CD4-positive, CD25-positive, alpha-beta regulatory T cell (primary cell): ENCODE measurements at places on chromosomes 16 and 17. TPM values are rescaled to one million over a fixed set of nuclear protein-coding genes. Genes with fewer than 3 reads are reported as not detected.

Gene MRPL10
- 40.8 TPM for total RNA-seq

DNA sequence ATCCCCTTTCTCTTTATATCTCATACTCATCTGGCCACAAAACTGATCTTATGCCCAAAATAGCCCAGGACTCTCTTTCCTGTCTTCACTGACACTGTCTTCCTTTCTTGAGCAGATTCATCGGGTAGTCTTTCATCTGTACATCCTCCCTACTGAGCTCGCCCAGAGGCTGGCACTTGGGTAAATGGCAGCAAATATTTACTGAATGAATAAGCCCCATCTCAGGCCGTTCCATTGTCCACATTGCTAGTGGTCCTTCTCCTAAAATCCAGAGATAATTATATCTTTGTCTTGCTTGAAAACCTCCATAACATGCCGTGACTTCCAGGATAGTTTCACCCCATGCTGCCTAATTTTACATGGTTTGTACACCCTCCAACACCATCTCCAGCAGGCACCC is 158.1 kb upstream of the SDK2 start:
- H3K27ac ChIP-seq, result no peak overlapping the region
- no peak overlapping the region for H3K4me3 ChIP-seq
- peaks cover 2% of the 10 kb centered on the region for H3K27me3 ChIP-seq
- DNase-seq, result no peak

DNA sequence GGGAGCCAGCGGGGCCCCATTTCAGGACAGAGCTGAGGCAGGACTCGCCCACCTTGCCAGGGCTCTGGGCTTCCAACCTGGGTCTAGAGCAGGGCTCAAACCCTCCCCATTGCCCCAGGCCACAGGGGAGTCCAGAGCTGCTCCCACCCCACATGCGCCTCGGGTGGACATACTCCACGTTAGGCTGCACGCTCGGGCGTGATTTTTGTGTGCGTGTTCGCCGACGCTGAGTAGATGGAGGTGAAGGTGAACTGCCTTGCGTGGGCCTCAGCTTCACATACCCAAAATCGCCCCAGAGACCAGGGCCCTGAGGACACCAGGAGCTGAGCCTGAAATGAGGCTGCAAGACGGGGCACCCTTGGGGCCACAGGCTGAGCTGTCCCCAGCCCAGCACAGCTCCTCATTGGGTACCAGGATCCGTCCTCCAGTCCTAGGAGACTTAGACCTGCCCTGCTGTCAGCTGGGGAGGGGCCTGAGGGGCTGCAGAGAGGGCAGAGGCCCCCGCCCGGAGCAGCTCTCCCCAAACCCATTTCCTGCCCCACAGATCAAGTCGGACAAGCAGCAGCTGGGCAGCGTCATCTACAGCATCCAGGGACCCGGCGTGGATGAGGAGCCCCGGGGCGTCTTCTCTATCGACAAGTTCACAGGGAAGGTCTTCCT is 8.2 kb downstream of the CDH15 start:
- DNase-seq, result no peak
- H3K36me3 ChIP-seq, result no peaks in the 10 kb centered on the region
- no peak overlapping the region for H3K27ac ChIP-seq
- H3K4me3 ChIP-seq, result no peak overlapping the region

- H3K4me1 ChIP-seq, result peaks cover 12% of the 10 kb centered on the region
- peaks cover 9% of the 10 kb centered on the region for H3K27me3 ChIP-seq
- H3K27ac ChIP-seq, result no peak within 1 kb of the TSS
These were observed at the start of gene CPNE2 for GRCh38 chr16:57091975-57092785. CPNE2 (plus strand) TSS chr16:57092583; CDS start chr16:57110743, 18,160 bp downstream.

Gene ARHGAP44
- total RNA-seq, result not detected

- DNase-seq, result no peak
- peaks cover 9% of the 10 kb centered on the region for H3K36me3 ChIP-seq
- no peak overlapping the region for H3K4me3 ChIP-seq
- no peaks in the 10 kb centered on the region for H3K27me3 ChIP-seq
These were observed 6.4 kb downstream of the PFAS start for GRCh38 chr17:8255499-8255898.

DNA sequence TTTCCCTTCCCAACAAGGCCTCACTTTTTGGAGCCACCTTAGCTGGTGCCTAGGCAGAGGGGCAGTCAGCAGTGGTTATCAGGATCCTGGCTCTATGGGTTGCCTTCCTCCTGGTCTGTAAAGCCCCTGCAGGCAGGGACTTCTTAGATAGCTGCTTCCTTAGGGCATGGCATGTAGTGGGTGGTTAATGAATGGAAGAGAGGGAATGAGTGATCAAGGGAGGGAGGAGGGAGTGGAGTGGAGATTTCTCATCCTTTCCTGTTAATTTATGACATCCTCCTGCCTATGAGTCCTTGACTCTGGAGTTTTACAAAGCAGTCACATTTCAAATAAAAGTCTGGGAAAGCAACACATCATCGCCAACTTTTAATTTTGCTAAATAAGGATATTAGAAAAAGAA is 40.7 kb downstream of the SNX20 start:
- no peak overlapping the region for H3K4me3 ChIP-seq
- H3K27me3 ChIP-seq, result no peaks in the 10 kb centered on the region
- H3K4me1 ChIP-seq, result no peaks in the 10 kb centered on the region

DNA sequence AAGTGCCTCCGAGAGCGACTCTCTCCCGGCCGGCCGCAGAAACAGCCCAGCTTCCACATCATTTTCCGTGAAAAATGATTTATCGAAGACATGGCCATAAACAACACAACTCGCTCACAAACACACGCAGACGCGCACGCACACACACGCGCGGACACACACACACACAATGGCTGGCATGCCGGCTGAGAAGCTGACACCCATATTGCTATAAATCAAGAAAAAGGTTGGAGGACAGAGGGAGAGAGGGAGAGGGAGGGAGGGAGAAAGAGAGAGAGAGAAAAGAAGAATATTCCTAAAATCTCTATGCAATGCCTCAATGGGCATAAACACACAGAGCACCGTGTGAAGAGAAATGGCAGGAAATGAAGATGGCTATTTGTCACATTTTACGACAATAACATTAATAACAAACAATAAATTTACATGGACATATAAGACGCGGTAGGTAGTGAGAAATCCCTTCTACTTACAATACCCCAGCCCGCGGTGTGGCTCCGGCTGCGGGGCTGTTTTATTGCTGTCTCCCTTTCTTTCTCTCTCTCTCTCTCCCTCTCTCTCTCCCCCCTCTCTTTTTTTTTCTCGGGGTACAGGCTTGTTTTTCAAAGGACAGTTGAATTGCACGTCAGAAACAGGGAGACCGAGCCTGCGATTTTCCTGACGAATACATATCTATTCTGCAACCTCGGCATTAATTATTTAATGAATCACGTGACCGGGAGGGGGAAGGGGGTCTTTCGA is 9.5 kb downstream of the HOXB4 start:
- H3K36me3 ChIP-seq, result no peaks in the 10 kb centered on the region
- H3K4me1 ChIP-seq, result no peaks in the 10 kb centered on the region
- DNase-seq, result no peak
- H3K27ac ChIP-seq, result no peak overlapping the region
